Epithelial cell of prostate (primary cell): ENCODE measurements at places on chromosomes 11 and 22.
A peak's percentile ranks its signal among the peaks of the same experiment; 100 is the strongest.

GRCh38 chr22:30212996-30213441 lies 33.5 kb downstream of the LIF start:
- no peak for DNase-seq

DNA sequence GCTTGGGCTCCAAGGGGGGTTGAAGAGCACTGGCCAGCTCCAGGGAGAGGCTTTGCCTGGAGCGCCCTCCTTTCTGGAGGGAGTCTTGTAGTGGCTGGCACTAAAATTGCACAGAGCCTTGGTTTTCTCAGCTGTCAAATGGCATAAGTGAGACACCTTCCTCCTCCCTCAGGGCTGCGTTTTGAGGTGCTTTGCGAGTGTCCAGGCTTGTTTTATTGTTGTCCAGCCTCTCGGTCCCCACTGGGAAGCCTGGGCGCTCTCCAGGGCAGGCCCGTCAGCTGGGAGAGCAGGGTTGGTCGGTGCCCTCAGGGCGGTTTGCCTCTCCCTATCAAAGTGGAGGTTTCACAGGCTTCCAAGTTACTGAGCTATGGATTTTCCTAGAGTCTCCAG lies 149.3 kb upstream of the B3GAT1 start:
- no peak for DNase-seq

GRCh38 chr11:120807414-120808150 lies 216.3 kb upstream of the TBCEL start:
- no peak for DNase-seq

- DNase-seq = no peak
Measured at GRCh38 chr11:77174559-77174958, 46.5 kb downstream of the MYO7A start.

DNA sequence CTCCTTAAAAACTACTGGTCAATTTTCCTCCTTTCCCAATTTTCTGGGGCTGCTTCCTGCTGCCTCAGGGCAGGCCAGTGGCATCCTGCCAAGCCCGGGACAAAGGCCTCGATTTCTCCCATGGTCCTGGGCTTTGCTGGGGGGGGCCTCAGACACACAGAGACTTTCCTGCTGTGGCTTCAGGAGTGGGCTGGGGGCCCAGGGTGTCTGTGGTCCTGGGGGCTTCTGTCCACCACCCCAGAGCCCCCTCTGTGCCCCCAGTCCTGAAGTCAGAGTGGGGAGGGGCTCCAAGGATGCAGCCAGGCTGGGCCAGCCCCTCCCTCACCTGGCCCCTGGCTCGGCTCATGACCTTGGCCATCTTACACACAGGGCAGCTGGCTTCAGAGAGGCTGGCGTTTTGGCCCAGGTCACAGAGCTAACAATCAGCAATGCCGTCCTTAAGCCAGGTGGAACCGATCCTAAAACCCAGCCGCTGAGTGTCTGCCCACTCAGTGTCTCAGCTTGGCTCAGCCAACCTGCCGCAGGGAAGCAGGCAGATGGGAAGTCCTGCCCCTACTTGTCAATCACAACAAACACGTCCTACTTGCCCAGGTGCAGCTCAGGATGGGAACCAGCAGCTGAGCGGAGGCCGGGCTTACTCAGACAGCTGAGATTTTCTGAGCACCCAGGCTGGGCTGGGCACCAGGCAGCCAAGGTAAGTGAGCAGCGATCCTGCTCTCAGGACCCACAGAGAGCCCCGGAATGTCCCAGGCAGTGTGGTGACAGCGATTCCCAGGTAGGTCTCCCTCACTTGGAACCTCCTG lies 34.6 kb downstream of the OSBPL5 start:
- peak; percentile 80 for DNase-seq

DNA sequence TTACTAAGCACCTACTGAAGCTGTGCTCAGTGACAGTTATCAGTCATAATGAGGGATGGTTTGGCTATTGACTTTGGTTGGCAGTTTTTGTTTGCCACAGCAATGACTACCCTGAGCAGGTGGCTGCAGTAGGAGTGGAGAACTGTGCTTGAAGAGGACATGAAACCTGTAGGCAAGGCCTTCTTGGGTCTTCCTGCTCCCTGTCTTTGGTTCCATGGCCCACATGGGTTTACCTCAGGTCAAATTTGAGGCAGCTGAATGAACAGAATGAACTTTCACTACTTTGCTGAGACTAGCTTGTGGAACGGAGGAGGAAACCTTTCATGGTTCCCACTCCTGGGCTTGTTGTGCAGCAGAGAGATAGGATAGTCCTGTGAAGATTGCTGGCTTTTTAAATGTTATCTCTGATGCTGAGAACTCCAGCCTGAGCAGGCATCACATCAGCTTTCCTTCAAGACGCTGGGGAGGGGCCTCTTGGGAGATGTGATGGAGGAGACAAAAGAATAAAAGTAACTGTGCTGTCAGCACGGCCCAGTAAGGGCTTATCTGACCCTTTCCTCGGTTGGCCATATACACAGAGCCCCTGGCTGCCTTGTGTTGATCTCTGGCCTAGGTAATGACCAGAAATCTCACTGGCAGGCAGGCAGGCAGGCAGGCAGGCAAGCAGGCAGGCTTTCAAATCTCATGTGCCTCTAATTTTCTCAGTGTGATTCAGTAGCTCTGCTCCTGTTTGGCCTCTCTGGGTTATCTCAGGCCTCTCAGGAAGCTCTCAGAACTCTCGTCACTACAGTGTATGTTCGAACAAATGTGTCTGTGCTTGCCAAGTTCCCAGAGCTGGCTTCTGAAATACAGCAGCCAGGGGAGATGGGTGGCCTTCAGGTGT lies 12.0 kb downstream of the STIM1 start:
- DNase-seq = no peak

- DNase-seq = no peak
Measured at GRCh38 chr11:64353715-64354506, 5.1 kb upstream of the RPS6KA4 start.

DNA sequence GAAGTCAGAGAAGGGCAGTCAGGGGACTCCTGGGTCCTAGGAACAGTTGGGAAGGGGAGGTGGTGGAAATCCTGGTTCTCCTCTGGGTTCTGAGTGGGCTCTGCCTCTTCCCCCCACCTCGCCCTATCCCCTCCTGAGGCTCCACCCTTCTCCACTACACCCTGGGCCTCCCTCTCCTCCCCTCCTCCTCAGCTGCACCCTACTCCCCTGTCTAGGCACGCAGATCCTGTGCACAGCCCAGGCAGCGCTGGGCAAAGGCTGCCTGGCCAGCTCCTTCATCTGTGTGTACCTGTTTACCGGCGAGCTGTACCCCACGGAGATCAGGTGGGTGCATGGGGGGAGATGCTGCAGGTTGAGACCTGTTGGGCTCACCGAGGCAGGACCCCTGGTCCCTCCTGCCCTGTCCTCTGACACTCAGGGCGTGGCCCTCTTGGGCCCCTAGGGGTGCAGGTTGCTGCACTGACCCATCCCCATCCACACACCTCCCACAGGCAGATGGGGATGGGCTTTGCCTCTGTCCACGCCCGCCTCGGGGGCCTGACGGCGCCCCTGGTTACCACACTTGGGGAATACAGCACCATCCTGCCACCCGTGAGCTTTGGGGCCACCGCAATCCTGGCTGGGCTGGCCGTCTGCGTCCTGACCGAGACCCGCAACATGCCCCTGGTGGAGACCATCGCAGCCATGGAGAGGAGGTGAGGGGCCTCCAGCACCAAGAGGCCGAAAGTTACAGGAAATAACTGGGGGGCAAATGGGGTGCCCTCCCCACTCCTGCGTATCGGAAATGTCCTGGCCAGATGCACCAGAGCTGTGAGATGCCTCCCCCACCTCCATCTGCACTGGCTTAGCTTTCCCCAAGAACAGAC lies 25.3 kb upstream of the POLA2 start:
- DNase-seq = no peak

DNA sequence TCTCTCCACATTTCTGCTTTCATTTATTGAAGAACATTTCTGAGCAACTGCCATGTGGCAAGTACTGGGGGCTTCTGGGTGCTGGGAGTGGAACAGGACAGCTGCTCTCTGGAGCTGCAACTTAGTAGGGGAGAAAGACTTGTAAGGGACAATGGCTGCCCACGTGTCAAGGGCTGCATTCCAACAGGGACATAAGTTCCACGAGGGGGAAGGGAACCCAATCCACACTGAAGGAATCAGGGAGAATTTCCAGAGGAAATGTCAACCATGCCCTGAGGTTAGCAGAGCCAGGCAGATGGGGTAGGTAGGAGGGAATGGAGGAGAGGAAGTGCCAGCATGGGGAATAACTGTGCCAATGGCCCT lies 1.7 kb downstream of the MAPK8IP2 start:
- no peak for DNase-seq

DNA sequence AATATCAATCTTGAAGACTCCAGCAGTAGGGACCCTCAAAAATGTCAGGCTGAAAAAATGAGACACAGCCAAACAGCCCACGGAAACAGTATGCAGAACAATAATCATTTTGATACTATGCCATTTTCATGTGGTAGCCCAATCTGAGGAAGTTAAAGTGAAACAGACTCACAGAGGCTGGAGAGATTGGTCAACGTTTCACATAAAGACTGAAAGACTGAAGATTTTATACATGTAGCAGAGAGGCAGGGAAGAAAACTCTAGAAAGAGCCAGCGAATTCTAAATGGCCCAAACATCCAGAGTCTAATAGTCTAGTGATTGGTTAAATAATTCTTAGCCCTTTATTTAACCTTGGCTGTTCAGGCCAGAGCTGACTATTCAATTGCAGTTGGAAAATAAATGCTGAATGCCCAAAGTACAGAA lies 49.4 kb downstream of the MAML2 start:
- no peak for DNase-seq

- no peak for DNase-seq
Measured at GRCh38 chr11:33544593-33545373, 155.8 kb downstream of the C11orf91 start.
